ENCODE measurements at places on chromosomes 1 and 21.

DNA sequence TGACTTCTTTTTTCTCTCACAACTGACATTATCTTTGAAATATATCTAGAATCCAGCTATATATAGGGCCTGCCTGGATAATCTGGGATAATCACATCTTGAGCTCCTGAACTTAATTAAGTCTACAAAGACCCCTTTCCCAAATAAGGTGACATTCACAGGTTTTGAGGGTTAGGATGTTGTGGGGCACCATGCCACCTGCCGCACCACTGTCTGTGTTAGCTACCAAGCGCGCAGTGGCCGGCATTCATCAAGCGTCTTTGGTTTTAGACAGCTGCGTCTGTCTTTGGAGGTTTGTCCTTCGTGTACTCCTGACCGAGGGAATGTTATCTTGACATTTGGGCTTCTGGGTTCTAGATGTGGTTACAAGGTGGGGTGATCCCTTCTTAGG lies 7.5 kb downstream of the TRAPPC10 start:
- no peak for DNase-seq

GRCh38 chr1:206982216-206982615 lies 12.0 kb upstream of the FCAMR start:
- DNase-seq, result no peak

DNA sequence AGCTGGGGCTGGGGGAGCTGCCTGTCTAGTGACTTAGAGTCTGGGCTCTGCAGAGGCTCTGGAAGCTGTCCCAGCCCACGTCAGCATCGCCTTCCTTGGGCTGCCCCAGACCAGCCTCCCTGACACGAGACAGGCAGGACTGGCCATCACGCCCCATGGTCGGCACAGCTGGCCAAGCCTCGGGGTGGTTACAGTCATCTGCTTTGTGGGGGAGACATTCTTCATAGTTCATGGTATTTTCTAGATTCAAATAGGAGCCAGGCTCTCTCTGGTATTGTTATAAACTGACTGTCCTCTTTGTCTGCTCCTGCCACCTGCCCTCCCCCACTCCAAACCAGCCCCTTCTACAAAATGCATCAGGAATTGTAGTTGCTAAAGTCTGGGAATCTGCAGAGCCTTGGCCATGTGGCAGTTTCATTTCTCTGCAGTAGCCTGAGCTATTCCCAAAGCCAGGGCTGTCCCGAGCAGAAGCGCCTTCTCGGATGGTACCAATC lies 29.4 kb downstream of the OLFML2B start:
- DNase-seq, result no peak

DNA sequence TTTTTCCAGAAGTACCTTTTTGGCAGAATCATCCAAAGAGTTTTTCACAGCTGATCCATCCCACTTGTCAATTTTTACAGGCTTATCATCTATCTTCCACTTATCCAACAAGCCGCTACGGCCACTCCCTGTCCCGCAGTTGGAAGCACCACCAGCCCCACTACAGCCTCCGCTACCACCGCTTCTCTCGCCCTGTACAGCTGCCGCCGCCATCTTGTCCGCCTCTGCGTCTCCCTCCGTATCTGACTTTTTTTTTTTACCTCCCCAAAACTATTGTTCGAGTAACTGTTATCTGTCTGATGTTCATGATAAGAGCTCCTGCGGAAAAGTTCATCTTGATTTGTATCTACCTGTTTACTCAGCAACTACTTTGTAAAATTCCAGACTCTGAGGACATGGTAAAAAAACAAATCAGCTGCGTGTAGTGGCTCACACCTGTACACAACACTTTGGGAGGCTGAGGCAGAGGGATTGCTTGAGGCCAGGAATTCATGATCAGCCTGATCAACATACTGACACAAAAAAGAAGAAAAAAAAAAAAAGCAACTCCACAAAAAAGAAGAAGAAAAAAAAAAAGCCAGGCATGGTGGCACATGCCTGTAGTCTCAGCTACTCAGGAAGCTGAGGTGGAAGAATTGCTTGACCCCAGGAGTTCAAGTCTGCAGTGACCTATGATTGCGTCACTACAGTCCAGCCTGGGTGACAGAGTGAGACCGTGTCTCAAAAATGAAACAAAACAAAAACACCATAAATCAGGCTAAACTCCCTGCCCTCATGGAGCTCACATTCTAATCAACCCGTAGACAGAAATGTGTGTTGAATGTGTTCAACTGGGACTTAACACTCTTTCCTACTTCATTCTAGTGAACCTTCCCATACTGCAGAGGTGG lies 8.0 kb upstream of the EYA3 start:
- DNase-seq, result no peak

GRCh38 chr21:34517491-34518245 lies 5.7 kb upstream of the KCNE1 start:
- DNase-seq, result no peak

DNA sequence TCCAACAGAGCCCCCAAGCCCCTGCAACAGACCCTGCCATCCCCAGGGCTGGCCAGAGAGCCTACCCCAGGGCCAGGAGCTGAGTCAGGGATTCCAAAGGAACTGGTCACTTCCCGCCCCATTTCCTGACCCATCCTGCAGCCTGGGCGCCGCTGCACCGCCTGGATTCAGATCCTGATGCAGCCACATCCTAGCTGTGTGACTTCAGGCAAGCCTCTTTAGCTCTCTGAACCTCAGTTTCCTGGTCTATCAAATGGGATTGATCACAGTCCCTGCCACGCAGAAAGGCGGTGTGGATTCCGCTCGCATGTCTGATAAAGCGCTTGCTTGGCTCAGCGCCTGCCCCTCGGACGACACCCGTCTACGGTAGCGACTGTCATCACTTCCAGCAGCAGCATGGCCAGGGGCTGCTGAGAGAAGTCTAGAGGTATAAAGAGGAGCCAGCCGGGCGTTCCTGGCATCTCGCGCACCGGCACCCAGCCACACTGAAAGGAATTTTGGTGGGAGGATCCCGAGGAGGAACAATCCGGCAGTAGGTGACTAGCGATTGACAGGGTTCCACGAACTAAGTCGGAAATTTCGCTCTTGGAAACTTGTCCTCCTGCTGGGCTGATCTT lies 10.1 kb downstream of the EPHA2 start:
- no peak for DNase-seq

DNA sequence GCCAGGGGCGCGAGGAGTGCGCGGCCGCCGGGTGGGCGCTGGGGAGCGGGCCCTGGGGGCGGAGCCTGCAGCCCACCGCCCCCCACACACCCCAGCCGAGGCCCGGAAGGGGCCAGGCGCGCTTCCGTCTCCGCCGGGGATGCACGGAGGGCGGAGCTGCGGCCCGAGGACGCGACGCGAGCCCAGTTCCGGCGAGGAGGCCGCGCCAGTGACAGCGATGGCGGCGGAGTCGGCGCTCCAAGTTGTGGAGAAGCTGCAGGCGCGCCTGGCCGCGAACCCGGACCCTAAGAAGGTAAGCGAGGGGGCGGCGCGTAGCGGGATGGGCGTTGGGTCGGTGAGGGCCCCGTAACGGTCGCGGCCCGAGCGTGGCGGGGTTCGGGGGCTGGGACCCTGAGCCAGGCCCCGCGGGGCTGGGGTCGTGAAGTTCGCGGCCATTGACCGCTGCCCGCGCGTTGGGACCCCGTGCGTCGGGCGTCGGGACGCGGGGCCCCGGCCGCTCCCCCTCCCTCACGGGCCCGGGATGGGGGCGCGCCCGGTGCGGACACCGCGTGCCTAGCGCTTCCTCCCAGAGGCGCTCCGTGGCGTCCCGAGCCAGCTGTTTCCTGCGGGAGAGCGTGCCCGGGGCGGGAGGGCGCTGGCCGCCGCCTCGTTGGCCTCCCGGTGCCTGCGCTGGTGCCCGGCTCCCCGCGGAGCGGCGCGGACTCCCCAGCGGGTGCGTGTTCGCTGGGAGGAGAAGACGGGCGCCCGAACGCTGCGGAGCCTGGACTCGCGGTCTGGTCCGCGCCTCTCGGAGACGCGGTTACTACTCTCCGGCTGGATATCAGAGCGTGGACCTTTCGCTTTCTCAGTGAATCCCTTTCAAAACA lies at the start of gene ELOA:
ELOA (plus strand) TSS at position 185 of the 866 bp plus-strand sequence; CDS start at position 218, 33 bp downstream.
- DNase-seq, result no peak

- no peak for DNase-seq
Observed at GRCh38 chr1:41241354-41241748, 755 bp downstream of the SCMH1 start.

- DNase-seq, result no peak
Observed at GRCh38 chr1:18337757-18338156, 143.0 kb upstream of the KLHDC7A start.

GRCh38 chr1:5951846-5952410 lies 40.3 kb downstream of the NPHP4 start:
- DNase-seq, result no peak

- DNase-seq, result no peak
Observed at GRCh38 chr1:21721295-21721985, 52.3 kb upstream of the RAP1GAP start.

DNA sequence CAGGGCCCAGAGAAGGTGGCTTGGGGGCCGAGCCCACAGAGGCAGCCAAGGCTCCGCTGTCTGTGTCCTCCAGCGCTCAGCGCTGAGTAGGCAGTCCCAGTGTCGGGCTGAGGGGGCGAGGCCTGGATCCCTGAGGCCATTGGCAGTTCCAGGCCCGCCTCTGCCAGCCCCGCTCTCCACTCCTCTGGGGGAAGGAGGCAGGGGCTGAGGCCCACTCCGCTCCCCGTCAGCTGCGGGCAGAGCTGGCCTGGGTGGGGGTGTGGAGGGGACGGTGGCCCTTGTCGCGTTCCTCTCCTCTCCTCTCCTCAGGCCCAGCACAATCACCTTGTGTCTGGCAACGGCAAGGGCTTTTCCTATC lies 132.8 kb downstream of the CASZ1 start:
- no peak for DNase-seq

DNA sequence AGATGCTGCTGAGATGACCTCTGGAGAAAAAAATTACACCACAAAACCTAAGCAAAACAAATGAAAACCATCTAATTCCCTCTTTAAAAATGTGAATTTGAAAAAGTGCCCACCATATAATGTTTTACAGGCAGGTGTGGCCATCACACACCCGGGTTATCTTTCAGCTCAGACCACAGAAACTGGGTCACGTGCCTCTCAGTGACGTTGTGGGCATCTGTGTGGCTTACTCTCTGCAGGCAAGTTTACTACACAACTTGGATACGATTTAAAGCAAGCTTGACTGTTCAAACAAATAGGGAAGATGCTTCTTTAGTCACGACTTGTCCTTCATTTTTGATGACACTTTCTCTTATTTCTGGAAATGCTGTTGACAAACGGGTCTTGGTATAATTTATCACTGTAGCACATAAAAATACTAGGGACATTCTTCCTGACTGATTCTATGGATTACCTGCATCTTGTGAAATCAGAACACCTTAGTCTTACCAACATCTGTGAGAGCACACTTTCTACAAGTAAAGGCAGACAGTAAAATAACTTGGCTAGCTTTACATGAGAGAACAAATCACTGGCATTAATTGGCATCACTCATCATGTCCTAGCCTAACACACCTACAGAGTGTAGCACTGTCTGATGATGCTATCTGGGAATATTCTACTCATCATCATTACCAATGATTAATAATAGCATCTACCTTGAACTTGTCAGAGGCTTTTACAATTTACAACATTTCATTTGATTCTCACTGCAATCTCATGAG lies 89.3 kb upstream of the EDEM3 start:
- no peak for DNase-seq

- no peak for DNase-seq
Observed at GRCh38 chr1:12215118-12215961, 14.5 kb upstream of the VPS13D start.

DNA sequence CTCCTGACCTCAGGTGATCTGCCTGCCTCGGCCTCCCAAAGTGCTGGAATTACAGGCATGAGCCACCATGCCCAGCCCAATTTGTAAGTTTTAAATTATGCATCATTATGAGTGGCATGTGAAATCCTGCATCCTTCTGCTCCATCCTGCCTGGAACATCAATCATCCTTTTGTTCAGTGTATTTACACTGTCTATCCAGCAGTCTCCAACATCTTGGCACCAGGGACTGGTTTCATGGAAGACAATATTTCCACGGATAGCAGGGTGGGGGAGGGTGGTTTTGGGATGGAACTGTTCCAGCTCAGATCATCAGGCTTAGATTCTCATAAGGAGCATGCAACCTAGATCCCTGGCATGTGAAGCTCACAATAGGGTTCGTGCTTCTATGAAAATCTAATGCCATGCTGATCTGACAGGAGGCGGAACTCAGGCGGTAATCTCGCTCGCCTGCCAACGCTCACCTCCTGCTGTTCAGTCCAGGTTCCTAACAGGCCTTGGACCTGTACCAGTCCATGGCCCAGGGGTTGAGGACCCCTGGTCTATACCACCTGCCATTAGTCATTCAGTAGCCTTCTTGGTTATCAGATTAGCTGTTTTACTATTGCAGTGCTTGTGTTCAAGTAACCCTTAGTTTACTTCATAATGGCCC lies 22.2 kb upstream of the TCEA3 start:
- no peak for DNase-seq

DNA sequence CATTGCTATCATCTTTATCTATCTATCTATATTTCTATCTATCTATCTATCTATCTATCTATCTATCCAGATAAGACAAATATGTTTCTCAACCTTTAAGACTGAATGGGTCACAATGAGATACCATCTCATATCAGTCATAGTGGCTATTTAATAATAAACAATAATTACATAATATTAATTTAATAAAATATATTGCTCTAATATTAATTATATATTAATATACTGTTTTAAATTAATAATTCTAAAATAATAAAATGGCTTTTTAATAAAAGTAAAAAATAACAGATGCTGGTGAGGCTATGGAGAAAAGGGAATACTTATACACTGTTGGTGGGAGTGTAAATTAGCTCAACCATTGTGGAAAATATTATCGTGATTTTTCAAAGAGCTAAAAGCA lies 13.0 kb upstream of the PLPPR4 start:
- DNase-seq, result no peak

DNA sequence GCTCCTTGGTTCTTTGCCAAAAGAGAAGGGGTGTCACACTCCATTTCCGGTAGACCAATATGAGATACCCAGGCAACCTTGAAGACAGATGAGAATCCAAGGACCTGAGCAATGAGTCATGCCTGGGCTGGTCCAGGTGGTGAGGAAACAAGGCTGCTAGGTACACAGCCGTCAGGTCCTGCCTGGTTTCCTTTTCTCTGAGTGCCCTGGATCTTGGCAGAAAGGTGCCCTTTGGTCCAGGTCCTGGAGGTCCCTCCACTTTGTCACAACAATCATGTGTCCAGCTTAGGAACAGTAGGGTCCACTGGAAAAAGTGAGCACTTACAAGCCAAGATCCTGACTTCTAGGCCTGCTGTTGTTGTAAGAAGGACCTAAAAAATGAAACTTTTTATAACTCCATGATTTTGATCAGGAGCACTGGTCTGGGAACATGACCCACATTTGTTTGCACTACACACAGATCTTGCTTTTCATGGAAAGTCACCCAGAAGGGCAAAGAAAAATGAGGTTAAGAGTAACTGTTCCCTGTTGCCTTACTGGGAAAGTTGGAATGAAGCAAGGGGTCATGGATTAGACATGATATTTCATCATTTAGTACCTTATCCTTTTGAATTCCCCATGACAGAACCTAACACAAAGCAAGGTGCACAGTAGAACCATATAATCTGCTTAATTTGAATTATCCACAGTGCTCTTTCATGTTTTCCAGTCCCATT lies 94.7 kb downstream of the PAPPA2 start:
- no peak for DNase-seq

All from cortex of kidney (tissue), 1 donor.